Renal cortex interstitium (tissue), 15 donors: ENCODE measurements at places on chromosomes 4 and X. TPM values are rescaled to one million over a fixed set of nuclear protein-coding genes. Genes with fewer than 3 reads are reported as not detected.

Gene XPNPEP2
- 83.6 TPM for polyA plus RNA-seq

Gene ITM2A
- 103 TPM for polyA plus RNA-seq

GRCh38 chrX:11766487-11766886, 8.4 kb downstream of the MSL3 start:
- no peak for DNase-seq

- DNase-seq: no peak
These were observed 14.9 kb upstream of the RRAGB start for GRCh38 chrX:55702671-55703070.

DNA sequence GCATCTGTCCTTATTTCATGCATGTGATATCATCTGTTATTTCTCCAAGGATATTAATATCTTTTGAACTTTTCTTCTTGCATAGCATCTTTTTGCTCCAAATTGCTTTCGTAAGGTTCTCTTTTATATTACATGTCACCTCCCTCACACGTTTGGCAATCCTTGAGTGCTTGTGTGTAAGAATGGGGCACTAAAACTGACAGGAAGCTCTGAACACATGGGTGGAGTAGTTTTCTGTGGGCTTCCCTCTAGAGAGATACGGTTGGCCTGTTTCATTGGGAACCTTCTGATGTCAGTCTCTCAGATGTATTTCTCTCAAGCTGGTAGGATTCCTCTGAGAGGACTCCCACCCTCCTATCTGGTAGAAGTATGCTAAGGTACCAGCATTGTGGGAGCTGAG, 223.0 kb downstream of the MID1 start:
- DNase-seq: no peak

DNA sequence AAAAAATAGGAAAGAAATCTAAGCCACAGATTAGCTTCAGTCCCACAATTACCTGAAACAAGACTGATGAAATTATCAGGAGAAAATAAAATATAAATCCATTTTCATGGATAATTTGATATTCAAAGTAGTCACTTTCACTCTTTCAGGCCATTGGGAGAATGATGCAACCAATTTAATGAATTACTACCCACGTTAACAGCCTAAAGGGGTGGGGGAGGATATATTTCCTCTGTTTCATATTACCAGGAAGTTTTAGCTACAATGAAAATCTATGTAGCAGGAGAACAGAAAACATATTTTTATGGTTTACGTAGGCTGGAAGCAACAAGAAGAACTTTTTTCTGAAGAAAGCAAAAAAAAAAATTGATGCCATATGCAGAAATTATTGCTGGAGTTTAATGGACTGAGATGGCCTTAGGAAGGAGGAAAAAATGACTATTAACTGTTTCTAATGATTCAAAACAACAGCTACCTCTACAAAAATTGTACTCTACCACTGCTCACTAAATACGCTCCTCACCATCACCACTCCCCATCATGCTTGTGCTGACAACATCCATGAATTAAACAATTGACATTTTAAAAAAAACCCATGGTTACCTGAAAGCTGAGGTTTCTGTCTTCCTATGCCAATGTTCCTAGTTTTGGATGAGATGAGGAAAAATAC, 100.9 kb downstream of the CXXC4 start:
- DNase-seq: no peak

- DNase-seq: no peak
These were observed 25.0 kb upstream of the PDLIM3 start for GRCh38 chr4:185560316-185560715.
